ENCODE measurements at places on chromosomes 16 and 17. TPM values are rescaled to one million over a fixed set of nuclear protein-coding genes. Genes with fewer than 3 reads are reported as not detected.

GRCh38 chr17:61766520-61766919 is 96.8 kb downstream of the BRIP1 start:
- DNase-seq: peak; percentile 46

- DNase-seq: no peak
These were observed 426.3 kb downstream of the ZFHX3 start for GRCh38 chr16:72621651-72622050.

GRCh38 chr17:42975265-42975664 is 4.6 kb downstream of the PTGES3L start:
- no peak for DNase-seq

DNA sequence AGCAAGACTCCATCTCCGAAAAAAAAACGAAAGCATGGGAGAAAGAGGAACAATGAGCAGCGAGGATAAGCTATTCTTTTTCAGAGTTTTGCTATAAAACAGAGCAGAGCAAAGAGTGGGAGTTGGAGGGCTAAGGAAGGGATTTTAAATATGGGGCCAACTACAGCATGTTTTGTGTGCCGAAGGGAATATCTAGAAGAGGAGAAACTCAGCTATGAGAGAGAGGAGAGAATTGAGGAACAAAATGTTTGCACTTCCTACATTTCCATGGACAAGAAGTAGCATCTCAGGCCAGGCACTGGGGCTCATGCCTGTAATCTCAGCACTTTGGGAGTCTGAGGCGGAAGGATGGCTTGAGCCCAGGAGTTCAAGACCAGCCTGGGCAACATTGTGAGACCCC is 13.1 kb upstream of the GRB2 start:
- DNase-seq: no peak

DNA sequence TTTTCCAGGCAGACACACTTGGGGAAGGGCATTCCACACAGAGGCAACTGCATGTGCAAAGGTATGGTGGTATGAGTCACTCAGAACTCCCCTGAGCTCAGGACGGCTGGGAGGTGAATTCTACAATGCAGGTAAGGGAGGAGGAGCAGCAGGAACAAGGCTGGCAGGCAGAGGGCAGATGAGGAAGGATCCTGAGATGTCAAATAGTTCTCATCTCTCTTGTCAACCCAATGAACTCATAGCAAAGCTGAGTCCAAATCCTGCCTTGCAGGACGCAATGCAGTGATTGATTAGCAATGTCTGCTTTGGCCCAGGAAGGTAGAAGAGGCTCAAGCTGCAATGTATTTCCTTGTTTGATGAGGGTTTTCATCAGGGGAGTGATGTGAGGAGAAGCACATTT is 243.5 kb downstream of the XYLT1 start:
- DNase-seq: peak; percentile 94

DNA sequence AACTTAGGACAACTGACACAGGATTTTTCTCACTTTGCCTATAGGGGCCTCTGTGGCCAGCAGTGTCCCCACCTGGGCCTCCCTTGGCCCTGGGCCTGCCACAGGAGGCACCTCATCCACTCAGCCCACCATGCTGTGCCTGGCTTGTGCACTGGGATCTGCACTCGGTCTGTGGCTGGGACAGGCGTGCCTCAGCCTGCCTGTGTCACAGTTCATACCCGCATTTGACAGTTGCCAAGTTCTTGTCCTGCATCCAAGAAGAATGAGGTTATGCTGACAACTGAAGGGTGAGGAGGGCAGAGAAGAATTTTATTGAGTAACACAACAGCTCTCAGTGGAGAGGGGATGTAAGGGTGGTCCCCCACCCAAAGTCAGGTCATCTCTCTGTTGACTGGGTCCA is 36.0 kb downstream of the ZFP90 start:
- no peak for DNase-seq

- no peak for DNase-seq
These were observed 126.3 kb downstream of the ZNF778 start for GRCh38 chr16:89343501-89344457.

- DNase-seq: no peak
These were observed 6.4 kb upstream of the CRISPLD2 start for GRCh38 chr16:84813141-84813934.

DNA sequence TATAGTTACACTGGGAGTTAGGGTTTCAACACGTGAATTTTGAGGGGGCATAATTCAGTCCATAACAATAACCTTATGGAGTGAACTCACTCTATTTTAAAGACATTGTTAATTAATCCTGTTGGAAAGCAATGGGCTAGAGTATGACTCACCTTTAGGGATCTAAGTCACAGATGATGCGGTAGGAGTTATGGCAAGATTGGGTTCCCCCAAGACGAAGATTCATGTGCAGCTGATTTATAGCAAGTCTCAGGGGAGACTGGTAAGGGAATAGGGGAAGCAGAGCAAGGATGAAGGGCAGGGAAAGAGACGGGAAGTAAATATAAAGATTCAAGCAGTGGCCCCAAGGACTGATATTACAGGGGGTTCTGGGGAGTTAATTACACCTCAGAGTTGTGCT is 159.6 kb upstream of the DNAH9 start:
- DNase-seq: no peak

DNA sequence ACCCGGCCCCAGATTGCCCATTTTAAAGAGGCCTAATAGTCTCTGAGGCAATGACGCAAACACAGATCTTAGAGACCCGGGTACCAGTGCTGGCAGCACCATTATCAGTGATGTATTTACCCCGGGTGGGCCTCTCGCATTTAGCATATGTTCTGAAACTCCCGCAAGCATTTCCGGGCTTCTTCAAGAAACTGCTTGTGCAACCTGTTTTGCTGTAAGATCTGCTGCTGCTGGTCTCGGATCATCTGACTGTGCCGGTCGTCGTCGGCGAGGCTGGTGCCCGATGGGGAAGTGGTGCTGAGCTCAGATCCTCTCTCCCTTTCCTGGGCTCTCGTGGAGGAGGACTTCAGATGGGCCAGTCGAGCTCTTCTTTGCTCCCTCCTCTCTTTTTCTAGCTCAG is 12.5 kb downstream of the CEP295NL start:
- no peak for DNase-seq

- DNase-seq: no peak
These were observed 10.1 kb downstream of the TEKT5 start for GRCh38 chr16:10684511-10685151.

- DNase-seq: no peak
These were observed 9.6 kb downstream of the FTO start for GRCh38 chr16:53713403-53714204.

DNA sequence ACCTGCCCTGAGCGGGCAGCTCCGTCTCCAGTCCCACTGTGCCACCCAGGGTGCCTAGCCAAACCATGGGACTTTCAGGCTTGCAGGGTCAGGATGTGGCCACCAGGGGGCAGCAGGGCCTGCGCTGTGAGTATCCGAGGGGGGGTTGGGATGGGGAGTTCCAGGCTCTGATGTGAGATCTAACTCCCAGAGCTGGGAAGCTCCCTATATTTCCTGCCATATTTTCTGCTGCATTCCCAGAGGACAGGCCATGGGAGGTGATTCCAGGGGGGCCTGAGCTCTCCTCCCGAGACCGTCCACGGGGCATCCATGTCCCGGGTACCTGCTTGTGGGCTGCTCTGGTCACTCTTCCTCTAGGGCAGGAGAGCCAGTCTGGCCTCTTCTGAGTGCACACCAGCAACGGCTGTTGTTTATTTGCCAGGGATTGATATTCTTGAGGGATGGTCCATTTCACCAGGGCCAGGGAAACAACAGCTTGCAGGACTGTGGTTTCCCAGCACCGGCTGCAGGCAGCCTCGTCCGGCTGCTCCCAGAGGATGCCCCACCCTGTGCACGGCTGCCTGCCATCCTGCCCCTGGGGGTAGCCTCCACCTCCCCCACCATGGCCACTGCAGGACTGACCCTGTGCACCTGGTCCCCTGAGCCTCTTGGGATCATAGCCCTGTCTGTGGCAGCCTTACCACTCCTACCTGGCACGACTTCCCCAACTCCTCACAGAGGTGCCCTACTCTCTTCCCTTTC is 1.2 kb downstream of the GPR142 start:
- no peak for DNase-seq

GRCh38 chr16:15879255-15879811 is 9.1 kb downstream of the CEP20 start:
- peak; percentile 82 for DNase-seq

DNA sequence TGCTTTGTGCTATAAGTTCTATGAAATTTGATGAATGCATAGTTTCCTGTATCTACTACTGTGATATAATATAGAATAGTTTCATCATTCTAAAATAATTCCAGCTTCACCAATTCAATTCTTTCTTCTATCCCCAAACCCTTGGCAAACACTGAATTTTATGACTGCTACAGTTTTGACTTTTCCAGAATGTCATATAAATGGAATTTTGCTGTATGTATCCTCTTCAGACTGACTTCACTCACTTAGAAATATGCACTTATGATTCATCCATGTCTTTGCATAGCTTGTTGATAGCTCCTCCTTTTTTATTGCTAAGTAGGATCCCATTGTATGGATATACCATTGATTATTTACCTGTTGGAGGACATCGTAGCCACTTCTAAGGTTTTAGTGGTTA is 89.1 kb upstream of the HS3ST3A1 start:
- DNase-seq: peak; percentile 32

DNA sequence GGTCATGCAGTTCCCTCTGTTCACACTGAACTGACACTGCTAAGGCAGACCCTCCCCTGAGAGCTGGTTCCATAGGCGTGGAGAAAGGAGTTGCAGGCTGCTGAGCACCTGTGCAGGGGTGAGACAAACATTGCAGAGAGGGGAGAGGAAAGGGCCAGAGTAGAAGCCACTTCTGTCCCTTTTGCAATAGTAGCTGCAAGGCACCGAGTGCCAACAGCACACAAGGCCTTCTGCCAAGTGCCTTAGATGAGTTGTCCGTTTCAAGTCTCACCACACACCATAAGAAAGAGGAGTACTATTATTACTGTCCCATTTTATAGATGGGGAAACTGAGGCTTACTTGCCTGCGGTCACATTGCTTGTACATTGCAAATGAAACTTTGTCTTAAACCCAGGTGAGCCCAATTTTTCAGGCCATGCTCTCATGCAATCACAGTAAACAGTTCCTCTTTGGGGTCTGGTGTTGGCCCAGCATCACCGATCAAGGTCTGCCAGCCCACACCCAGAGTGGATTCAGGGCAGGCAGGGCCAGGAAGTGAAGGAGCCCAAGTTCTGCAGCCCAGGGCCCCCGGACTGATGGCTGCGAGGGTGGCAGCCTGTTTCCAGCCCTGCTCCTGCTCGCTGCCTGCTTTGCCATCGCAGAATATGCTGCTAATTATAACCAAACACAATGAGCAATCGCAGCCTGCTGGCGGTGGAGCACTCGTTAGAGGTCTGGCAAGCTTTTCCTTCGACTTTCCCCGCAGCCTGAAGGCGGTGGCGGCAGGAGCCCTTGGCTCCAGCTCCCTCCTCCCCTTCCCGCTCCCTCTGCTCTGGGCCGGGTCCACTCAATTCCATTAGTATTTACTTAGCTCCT is 36.8 kb upstream of the DYNLL2 start:
- DNase-seq: no peak

GRCh38 chr17:41937970-41938954 is 7.8 kb downstream of the ODAD4 start:
- no peak for DNase-seq

- no peak for DNase-seq
These were observed 13.9 kb upstream of the TBX2 start for GRCh38 chr17:61385577-61386236.

DNA sequence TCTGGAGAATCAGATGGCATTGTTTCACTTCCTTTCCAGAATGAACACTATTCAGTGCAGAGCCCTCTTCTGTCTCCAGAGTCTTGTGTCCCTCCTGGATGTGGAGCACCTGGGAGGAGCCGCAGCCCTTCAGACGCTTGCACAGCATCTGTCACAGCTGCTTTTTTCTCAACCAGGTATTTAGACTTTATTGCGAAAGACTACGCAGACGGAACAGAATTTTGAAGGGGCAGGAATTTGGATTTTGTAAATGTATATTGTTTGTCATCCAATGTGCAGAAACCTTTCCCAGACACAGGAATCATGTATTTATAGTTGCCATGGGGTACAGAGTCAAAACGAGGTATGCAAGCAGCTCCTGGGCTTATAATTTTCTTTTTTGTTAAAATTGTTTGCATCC is 20.4 kb downstream of the HEATR3 start:
- no peak for DNase-seq

GRCh38 chr17:42178817-42179216 is 2.1 kb downstream of the KCNH4 start:
- no peak for DNase-seq

GRCh38 chr17:44348234-44348987 is 3.3 kb downstream of the GRN start:
- peak; percentile 76 for DNase-seq

- DNase-seq: no peak
These were observed 1.8 kb downstream of the KCNJ2 start for GRCh38 chr17:70171159-70171558.

GRCh38 chr17:852349-852748 is 70.2 kb downstream of the MRM3 start:
- DNase-seq: no peak

- DNase-seq: no peak
These were observed 10.0 kb upstream of the SECTM1 start for GRCh38 chr17:82343560-82343959.

DNA sequence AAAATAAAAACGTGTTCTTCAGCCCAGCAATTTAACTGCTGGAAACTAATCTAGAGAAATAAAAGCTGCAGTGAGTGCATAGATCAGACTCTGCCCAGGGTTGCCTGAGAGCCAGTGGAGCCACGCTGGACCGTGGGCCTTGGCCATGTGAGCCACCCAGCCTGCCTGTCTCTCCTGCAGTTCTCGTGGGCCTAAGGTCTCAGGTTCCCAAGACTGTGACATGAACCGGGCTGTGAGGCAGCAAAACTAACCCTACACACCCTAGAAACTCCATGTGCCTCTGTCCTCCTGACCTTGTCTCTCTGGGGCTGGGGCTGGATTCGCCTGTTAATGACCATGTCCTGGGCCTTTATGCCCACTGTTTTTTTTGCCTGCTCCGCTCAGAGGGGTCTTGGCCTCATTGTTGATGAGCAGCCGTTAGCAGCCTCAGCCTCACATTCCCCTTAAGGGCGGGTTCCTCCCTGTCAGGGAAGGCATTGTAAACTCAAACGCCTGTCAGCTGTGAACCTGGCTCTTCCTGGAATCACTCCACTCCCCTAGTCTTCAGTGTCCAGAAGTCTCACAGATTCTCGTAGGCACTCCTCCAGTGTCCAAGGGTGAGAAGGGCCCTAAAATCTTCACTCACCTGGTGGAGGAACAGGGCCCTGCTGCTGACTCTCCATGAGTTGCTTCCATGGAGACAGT is 16.9 kb downstream of the C16orf90 start:
- DNase-seq: no peak

DNA sequence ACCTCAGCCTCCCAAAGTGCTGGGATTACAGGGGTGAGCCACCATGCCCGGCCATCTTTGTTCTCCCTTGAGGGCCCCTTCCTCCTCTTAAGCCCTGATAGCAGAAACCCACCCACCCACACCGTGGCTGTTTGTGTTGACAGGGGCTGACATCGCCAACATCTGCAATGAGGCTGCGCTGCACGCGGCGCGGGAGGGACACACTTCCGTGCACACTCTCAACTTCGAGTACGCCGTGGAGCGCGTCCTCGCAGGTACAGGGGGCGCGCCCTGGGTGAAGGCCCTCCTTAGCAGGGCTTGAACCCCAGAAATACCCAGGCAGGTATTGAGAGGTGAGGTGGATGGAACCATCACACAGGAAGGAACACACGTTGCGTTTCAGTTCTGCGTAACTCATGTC is 12.6 kb upstream of the RPL13 start:
- no peak for DNase-seq

Gene NEUROD2
- not detected for total RNA-seq

Gene HES7
- total RNA-seq: 1.0 TPM

Gene HID1
- 0.07 TPM for total RNA-seq

Gene SUMO2
- 284 TPM for total RNA-seq

Gene BAHCC1
- 5.6 TPM for total RNA-seq

Gene EIF4A3
- total RNA-seq: 104 TPM

Gene TNFAIP1
- total RNA-seq: 56.1 TPM

Gene STH
- not detected for total RNA-seq

Gene SERPINF2
- total RNA-seq: 1.2 TPM

Gene KREMEN2
- 8.5 TPM for total RNA-seq

Measured in foreskin keratinocyte (primary cell).